ENCODE measurements at places on chromosomes 6 and 20.

DNA sequence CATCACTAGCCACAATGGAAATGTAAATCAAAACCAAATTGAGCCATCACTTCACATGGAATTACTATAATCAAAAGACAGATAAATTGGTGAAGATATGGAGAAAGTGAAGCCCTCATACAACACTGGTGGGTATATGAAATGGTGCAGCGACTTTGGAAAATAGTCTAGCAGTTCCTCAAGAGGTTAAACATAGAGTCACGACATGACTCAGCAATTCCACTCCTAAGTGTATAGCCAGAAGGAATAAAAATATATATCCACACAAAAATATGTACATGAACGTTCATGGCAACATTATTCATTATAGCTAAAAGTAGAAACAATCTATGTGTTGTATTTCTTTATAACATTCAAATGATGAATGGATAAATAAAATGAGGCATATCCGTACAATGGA is 33.1 kb upstream of the SH3BGRL2 start:
- no peak for DNase-seq

- no peak for DNase-seq
These were observed 36.3 kb upstream of the IBTK start for GRCh38 chr6:82283771-82284410.

DNA sequence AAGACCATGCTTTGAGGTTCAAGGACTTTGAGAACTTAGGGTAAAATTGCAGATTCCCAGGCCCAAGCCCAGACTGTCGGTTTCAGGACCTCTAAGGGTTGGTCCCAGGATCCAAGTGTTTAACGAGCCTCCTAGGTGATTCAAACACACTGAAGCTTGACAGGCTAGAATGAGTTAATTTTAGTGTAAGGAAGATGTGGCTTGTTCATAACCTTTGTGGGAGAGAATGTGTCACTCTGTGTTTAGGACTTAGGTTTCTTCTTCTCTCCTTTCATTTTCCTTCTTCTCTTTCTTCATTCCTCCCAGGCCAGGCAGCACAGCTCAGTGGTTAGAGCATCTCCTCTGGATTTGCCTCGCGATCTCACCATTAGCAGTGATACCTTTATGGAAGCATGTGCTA is 104.8 kb upstream of the KCNG1 start:
- DNase-seq, result no peak

- no peak for DNase-seq
These were observed 134.4 kb upstream of the TMEM170B start for GRCh38 chr6:11403035-11403601.

DNA sequence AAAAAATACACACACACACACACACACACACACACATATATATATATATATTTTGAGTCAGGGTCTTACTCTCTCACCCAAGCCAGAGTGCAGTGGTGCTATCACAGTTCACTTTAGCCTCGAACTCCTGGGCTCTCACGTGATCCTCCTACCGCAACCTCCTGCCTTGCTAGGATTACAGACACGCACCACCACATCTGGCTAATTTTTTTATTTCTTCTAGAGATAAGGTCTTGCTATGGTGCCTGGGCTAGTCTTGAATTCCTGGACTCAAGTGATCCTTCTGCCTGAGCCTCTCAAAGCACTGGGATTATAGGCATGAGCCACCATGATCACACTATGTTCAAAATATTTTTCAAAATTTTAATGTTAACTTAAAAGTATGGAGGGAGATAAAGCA is 43.5 kb downstream of the NUP153 start:
- DNase-seq, result no peak

DNA sequence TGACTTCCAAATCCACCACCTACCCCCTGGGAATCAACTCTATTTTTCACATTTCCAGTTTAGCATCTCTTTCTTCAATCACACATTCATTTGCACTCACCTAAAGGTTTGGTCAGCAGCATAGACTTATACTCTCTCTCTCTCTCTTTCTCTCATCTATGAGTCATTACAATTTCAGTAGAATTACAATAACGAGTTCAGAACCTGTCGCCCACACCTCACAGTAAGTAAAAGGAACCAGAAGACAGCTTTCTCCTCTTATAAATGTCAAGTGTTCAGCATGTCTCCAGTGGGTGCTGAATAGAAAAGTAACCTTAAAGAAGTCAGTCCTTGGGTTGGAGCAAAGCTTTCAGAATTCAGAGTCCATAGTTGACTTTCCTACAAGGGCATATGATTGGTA is 1.1 kb upstream of the PHACTR1 start:
- DNase-seq, result no peak

GRCh38 chr6:3504354-3504753 is 47.5 kb upstream of the SLC22A23 start:
- no peak for DNase-seq

- no peak for DNase-seq
These were observed 3.0 kb upstream of the WFDC10A start for GRCh38 chr20:45626540-45626939.

DNA sequence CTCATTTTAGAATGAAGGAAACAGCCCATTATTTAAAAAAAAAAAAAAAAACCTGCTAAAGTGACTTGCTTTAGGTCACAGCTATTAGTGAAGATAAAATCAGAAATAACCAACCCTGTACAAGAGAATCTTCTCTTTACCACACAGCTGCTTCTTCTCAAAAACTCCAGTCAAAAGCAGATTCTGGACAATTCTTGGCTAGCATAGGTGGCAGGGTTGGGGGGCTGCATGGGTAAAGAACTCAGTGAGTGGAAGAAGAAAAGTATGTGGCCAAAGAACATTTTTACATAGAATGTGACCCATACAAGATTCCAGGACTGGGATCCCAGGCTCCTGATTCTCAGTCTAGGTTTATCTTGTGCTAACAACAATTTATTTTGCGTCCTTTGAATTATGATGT is 9.4 kb upstream of the FRK start:
- DNase-seq, result no peak

DNA sequence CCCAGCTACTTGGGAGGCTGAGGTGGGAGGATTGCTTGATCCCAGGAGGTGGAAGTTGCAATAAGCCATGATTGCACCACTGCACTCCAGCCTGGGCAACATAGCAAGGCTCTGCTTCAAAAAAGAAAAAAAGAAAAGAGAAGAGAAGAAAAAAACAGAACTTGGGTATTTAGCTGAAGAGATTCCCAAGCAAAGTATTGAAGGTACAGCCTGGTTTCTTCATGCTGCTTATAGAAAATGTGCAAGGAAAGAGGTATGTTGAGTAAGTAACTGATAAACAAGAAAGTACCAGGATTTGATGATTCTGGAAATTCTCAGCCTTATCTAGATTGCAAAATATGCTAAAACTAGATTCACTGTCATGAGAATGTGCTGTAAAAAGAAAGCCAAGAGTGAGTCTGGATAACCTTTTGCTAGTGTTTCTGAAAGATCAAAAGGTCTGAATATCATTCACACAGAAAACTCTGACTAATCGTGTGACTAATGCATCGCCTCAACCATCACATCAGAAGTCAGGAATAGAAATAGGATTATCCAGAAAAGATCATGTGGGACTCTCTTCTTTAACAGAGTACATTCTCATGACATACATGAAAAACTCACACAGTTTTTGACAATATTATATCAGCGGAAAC is 32.4 kb upstream of the NOP56 start:
- DNase-seq, result no peak

GRCh38 chr6:81984599-81984998 is 232.1 kb upstream of the TENT5A start:
- DNase-seq, result no peak
